Fibroblast of mammary gland (primary cell): ENCODE measurements at places on chromosomes 1 and 21.

- peak; percentile 35 for DNase-seq
Measured at GRCh38 chr1:61227857-61228550, 145.6 kb downstream of the NFIA start.

- no peak for DNase-seq
Measured at GRCh38 chr21:15498455-15498854, 231.3 kb upstream of the USP25 start.

- DNase-seq: peak; percentile 27
Measured at GRCh38 chr1:228043281-228043848, 36.6 kb downstream of the WNT3A start.

DNA sequence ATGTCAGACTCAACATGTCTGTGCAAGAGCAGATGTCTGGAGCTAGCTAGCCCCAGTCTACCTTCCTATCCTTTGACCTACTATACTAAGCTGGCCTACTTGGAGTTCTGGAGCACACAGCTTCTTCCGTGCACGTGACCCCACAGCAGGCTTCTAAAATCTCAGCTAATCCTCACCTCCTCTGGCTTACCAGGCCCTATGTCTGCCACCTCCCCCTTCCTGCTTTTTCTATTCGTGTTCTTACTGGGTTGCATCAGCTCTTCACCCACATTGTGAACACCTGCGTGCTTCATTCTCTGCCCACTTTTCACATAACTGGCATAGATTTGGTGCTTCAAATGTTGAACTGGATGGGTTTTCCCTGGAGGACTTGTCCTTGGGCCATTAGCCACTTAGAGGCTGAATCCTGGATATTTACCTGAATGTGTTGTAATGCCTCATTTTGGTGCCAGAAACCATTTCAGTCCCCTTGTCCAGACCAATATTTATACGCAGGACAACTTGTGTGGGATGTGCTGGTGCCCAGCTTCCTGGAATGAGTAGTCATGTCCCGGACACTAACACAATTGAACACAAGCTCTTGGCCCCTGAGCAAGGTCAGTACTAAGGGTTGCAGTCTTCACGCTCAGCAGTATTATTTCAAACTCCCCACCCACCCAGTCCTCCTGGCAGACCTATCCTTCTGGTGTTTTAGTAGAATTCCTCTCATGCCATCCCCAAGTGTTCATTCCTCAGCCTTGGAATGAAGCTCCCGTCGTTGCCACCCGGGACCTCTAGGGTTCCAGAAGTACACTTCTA lies 24.0 kb downstream of the TENT5C start:
- no peak for DNase-seq

- no peak for DNase-seq
Measured at GRCh38 chr1:9363061-9363471, 70.4 kb downstream of the SPSB1 start.

DNA sequence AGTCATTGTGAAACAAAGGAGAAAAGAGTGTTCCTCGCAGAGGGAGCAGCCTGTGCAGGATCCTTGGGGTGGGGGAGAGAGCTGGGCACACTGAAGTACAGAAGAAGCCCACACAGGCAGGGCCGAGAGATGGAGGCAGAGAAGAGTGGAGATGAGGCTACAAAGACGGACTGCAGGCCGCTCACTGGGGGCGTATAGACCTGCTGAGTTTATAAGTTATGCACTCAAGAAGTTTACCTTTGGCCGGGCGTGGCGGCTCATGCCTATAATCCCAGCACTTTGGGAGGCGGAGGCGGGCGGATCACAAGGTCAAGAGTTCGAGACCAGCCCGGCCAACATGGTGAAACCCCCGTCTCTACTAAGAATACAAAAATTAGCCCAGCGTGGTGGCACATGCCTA lies 7.6 kb upstream of the SLAMF9 start:
- DNase-seq: no peak

- no peak for DNase-seq
Measured at GRCh38 chr1:54353959-54354358, 52.2 kb downstream of the SSBP3 start.

GRCh38 chr1:66416295-66416694 lies 117.7 kb upstream of the SGIP1 start:
- peak; percentile 71 for DNase-seq

DNA sequence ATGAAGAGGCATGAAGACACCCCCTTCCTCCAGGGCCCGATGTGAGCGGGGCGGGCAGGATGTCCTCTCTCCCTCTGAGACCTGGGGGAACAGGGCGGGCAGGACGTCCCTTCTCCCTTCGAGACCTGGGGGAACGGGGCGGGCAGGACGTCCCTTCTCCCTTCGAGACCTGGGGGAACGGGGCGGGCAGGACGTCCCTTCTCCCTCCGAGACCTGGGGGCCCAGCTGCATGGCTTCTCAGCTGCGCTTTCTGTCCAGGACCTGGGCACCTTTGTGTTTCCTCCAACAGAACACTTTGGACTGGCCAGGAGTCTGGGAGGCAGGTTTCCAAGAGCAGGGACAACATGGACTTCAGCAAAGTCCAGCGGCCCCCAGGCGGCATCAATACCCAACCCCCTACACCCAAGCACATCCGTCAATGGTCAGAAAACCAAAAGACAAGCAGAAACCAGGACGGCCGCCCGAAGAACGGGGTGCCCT lies 30.8 kb upstream of the ADARB1 start:
- DNase-seq: no peak

- no peak for DNase-seq
Measured at GRCh38 chr1:18010945-18011344, 96.7 kb upstream of the IGSF21 start.

DNA sequence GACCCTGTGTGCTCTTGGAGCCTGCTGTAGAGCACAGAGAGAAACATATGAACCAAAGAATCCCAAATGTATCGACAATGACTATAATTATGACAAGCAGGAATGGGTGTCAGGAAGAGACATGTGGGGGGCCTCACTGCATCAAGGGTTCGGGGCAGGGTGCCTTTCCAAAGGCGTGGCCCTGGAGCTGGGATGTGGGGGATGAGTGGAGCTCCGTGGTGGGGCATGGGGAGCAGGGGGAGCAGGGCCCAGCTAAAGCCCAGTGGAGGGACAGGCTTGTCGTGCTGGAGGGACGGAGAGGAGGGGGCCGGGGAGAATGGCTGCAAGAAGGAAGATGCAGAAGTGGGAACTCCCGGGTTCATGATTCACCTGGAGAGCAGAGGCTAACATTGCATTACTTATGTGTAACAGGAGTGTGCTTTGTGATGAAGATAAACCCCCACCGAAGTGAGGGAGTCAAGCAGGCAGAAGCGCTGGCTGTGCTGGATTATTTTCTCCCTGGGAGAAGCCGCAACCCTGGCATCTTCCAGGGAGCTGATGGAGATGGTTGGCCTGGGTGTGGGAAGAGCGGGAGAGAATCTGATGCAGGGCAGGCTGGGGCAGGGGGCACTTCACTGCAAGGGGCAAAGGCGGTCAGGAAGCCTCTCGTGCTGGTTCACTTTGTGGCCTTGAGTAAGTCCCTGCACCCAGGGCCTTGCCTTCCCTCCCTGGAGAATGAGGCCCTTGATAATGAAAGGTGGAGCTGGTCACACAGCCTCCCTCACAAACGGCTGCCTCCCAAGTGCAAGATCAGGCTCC lies 124.6 kb upstream of the RUNX3 start:
- DNase-seq: no peak
